ENCODE measurements at places on chromosomes 5 and 9.

DNA sequence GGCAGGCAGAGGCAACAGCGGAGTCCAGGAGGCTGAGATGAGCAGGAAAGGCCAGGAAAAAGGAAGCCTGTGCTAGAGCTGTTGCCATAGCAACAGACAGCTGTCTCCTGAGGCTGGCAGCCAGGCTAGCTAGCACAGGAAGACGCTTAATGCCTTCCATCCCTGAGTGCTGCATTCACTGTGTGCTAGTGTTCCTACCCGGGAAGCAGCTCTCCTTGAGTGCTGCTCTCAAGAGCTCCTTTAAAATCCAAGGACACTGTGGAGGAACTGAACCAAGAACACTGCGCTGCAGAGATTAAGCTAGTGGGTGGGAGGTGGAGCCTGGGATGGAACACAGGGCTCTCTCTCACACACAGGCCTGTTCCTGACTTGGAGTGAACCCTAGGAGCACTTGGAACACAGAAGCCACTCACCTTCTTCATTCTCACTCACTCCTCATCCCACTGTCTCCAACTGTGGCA, 53.5 kb upstream of the IL7R start:
- DNase-seq = peak; percentile 24

DNA sequence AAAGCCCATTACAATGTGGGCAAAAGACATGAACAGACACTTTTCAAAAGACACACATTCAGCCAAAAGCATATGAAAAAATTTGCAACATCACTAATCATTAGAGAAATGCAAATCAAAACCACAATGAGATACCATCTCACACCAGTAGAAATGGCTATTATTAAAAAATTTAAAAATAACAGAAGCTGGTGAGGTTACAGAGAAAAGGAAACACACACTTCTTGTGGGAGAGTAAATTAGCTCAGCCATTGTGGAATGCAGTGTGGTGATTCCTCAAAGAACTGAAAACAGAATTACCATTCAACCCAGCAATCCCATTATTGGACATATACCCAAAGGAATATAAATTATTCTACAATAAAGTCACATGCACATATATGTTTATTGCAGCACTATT, 585.2 kb upstream of the TUSC1 start:
- no peak for DNase-seq

GRCh38 chr5:103690676-103691075, 128.1 kb upstream of the NUDT12 start:
- DNase-seq = no peak

GRCh38 chr9:105232207-105232606, 12.2 kb upstream of the SLC44A1 start:
- DNase-seq = no peak

- no peak for DNase-seq
Measured at GRCh38 chr9:118940473-118940872, 428.8 kb downstream of the BRINP1 start.

DNA sequence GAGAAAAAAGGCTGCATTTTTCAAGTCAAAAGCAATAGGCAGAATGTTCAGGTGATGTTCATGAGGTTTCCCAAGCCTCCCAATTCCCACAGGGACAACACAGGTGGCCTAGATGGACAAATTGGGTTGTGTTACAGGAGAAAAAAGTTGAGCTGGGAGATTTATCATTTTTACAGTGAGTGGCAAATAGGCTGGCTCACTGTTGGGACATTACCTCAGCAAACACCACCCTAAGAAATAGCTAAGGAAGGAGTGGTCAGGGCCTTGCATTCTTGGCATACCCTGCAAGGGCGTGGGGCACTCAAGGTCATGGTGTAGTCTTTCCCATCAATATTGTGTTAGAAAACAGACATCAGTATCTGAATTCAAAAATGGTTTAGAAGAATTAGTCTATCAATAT, 23.3 kb upstream of the CPLANE1 start:
- DNase-seq = peak; percentile 45

GRCh38 chr9:126611592-126612325, 2.0 kb upstream of the LMX1B start:
- peak; percentile 70 for DNase-seq

DNA sequence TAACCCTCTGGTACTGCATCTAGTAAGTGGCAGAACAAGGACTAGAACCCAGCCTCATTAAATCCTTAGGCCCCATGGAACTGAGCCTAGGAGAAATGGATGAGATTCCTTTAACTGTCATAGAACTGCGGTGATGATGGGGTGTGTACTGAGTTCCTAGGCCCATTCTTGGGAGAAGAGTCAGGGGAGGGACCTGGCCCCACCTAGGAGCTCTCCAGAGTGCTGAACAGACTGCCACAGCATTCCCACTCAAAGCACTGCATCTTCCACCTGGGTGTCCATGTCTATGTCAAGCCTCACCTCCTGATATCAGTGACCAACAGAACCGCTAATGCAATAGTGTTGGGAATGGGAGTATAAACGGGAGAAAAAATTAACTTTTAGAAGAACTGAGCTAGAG, 36.6 kb downstream of the TTLL11 start:
- DNase-seq = no peak

GRCh38 chr9:108058135-108058814, 568.7 kb upstream of the KLF4 start:
- no peak for DNase-seq

GRCh38 chr5:144460600-144460999, 289.9 kb downstream of the KCTD16 start:
- no peak for DNase-seq

DNA sequence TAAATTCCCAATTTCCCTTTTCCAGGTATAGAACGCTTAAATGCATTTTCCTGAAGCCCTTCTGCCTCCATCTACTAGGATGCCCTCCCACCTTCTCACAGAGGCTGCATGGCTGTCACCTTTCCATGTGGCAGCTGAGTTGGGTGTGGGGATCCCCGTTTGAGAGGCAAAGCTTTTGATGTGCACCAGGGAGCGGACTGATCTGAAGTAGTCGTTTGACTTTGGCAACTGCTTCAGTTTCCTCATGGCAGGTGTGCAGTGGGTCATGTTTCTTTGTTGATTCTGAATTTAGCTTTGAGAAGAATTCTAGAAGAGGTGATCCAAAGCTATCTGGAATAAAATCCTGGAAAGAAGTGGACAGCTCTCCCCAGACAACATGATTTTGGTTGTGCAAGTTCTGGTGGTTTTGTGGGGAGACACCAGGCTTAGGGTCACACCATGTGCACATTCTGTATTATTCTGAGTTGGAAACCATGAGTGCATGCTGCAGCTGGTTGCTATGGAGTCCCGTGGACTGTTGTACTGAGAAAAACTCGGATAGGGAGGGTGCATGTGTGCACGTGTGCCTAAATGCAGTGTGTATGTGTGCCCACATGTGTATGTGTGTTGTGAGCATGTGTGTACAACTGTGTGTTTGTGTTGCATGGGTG, 63.5 kb downstream of the GADD45G start:
- DNase-seq = no peak

- DNase-seq = no peak
Measured at GRCh38 chr5:59152701-59153245, 569.9 kb downstream of the RAB3C start.

DNA sequence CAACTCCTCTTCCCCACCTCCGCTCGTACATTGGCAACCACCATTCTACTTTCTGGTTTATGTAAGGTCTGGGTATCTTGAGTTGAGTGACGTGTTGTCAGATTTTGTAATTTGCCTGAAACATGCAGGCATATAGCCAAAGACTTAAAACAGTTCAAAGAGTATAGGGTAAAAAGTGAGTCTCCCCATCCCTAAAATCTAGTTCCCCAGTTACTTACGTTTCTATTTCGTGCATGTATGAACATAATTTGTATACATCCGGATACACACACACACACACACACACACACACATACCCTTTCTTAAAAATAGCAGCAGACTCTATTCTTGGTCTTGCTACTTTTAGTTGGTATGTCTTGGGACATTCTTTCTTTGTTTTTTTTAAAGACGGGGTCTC, 915 bp downstream of the HSDL2 start:
- DNase-seq = no peak

DNA sequence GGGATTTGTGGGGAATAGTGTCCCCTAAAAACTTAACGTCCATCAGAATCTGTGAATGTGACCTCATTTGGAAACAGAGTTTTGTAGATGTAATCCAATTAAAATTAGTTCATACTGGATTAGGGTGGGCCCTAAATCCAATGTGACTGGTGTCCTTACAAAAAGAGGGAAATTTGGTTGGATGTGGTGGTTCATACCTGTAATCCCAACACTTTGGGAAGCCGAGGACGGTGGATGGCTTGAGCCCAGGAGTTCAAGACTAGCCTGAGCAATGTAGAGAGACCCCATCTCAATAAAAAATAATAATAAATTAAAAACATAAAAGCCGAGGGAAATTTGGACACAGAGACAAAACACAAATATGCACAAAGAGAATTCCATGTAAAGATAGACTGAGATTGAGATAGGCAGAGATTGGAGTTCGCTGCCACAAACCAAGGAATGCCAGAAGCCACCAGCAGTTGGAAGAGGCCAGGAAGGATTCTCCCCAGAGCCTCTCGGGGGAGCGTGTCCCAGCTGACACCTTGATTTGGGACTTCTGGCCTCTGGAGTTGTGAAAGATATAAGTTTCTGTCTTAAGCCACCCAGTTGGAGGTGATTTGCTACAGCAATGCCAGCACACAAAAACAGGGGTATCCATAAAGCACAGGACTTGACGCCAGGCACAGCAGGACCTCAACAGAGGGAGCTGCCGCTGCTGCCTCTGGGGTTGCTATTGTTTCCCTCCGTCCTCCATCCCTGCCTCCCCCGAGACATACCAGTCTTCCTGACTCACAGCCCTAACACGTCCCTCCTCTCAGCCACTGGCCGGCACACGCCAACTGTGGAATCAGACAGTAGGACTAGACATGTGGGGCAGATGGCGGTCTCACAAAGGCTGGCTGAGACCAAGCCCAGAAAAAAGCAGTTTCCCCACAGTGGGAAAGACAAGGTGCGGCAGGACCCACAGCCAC, 73.8 kb upstream of the IL17B start:
- no peak for DNase-seq

DNA sequence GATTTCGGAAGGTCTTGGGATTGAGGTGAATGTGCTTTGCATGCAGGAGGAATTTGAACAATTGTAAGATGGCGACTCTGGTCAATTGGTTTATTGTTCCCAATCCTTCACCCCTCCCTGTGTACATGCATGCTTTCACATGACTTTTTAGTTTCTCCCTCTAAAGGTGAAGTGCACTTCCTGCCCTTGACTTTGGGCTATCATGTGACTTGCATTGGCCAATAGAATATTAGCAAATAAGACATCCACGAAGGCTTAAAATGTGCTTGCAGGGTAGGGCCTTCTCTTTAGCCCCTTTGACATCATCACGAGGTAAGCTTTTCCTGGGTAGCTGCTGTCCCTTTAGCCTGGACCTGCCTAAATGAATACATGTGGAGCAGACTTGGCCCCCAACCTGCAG, 8.1 kb upstream of the ZBTB43 start:
- DNase-seq = no peak

DNA sequence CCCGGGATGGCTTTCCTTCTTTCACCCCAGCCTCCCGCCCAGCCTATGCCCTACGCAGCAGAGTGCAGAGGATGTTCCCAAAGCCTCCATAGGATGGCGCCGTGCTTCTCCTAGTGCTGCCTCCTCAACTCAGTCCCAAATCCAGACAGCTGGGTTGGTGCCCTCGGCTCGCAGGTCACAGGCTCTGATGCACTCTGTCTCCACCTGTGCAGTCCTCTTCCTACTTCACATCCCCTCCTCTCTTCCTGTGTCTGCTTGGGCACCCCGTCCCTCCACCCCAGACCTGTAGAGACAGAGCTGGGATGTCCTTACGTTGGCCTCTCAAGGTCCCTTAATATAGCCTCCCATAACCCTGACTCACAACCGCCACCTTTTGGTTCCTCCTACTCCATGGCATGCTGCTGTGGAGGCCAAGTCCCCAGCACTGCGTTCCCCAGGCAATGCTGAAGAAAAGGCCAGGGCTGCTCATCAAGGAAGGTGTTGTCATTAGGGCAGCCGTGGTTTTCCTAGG, 314.4 kb downstream of the GADD45G start:
- peak; percentile 59 for DNase-seq

GRCh38 chr5:43729846-43730478, 127.0 kb downstream of the NNT start:
- peak; percentile 28 for DNase-seq

GRCh38 chr5:80216753-80217596, 38.9 kb downstream of the SERINC5 start:
- no peak for DNase-seq

- DNase-seq = no peak
Measured at GRCh38 chr5:171939951-171940350, 66.5 kb downstream of the FBXW11 start.

DNA sequence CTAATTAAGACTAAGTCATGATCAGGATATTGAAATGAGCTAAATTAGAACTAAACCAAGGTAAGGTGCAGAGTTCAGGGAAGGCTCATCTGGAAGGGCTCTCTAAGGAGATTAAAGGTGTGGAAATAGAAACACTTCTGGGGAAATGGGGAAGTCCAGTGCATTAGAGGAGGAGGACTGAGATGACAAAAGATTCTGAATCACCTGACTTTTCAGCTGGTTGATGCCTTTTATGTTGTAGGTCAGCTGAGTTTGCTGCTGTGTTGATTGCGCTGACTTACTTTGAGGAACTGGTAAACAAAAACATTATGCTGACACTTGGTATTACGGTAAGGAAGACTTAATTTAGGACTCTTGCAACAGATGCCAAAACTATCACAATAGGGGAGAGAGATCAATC, 23.8 kb downstream of the IFNA5 start:
- no peak for DNase-seq

GRCh38 chr9:97717866-97718265, 20.7 kb upstream of the XPA start:
- no peak for DNase-seq

DNA sequence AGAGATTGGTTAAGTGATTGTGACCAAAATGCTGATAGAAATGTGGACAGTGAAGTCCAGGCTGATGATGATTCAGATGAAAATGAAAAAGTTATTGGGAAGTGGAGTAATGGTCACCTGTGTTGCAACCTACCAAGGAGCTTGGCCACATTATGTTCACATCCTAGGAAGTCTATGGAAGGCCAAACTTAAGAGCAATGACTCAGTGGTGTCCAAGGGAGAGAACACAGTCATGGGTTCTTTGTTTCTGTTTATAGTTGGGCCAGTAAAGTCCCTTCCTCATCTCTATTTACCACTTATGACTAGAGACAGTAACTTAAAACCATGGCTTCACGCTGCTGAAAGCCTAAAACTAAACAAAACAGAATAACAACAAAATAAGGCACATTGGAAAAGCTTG, 555.3 kb upstream of the DAB2 start:
- no peak for DNase-seq

DNA sequence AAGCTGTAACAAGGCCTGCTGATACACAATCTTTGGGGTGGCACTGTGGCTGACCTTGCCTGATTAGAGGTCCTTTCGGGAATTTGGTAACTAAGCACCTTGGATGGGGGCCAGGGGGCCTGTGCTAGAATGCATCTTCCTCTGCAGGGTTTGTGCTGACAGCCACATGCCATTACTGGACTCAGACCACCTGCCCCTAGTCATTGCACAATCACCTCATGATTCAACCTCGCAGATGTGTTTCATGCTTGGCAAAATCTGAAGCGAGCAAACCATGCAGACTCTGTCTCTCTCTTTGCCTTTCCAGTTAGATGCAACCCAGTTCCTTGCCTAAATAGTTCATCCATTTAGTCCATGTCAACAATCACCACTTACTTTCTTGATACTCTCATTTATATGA, 96.5 kb upstream of the ERCC6L2 start:
- no peak for DNase-seq

GRCh38 chr9:127613583-127613954, 1.5 kb downstream of the STXBP1 start:
- no peak for DNase-seq

GRCh38 chr5:151897020-151897552, 27.6 kb downstream of the GLRA1 start:
- DNase-seq = no peak

- no peak for DNase-seq
Measured at GRCh38 chr5:110815916-110816605, 77.3 kb downstream of the SLC25A46 start.

Data from HAP-1 (cell line).